ENCODE measurements at places on chromosomes 5 and 9. TPM values are rescaled to one million over a fixed set of nuclear protein-coding genes. Genes with fewer than 3 reads are reported as not detected.

The FGF1 gene
- 0.75 TPM for total RNA-seq

The SLC36A3 gene
- total RNA-seq = not detected

DNA sequence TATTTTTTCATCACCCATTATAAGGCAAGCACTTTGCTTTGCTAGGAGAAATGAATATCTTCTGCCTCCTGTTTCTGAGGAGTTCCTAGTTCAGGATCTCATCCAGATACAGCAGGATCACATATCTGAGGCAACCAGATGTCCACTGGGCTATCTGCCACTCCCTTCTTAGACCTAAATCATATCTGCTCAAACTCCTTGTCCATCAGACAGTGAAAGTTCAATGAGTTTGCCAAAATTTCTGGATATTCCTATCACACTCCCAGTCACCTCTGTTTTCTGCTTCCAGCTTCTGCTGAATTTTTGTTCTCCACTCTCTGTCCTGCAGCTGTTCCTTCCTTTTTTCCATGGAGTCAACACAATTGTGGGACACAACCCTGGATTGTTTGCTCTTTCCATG lies 54.2 kb upstream of the BASP1 start:
- DNase-seq = no peak

DNA sequence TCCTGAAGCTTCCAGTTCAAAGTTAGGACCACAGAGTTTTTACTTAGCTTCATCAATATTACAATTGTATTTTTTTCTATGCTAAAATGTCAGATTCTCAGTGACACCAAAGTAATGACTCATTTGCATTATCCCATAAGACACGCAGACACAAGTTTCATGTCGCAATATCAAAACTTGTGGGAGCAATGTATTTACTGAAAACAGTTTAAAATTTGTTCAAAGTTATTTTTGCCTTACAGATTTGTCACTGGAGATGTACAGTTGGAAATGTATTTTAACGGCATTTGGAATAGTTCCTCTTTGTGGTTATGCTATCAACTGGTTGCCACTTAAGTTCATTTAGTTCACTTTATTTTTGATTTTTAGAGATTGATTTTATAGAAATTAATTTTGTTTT lies 36.2 kb upstream of the DAP start:
- no peak for DNase-seq

DNA sequence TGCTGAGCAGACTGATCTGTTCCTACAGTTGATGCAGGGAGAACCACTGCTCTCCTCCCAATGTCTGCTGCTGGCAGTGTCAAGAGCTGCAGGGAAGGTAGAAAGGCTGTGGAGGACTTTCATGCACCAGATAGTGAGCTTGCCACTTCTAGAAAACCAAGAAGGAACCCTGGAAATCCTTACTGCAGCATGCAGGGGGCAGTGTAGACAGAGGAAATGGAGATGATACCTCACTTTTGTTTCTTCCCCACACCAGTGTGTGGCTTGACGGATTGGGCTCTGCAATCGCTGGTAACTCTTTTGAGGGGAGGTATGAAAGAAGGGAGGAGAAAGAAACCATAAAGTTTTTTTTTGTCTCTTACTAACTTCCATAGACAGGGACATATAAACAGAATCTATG lies 480.7 kb downstream of the DMAC1 start:
- DNase-seq = no peak

GRCh38 chr9:129256959-129257713 lies 79.1 kb upstream of the IER5L start:
- DNase-seq = no peak

GRCh38 chr5:162174358-162174974 lies 106.9 kb downstream of the GABRG2 start:
- DNase-seq = peak; percentile 28

DNA sequence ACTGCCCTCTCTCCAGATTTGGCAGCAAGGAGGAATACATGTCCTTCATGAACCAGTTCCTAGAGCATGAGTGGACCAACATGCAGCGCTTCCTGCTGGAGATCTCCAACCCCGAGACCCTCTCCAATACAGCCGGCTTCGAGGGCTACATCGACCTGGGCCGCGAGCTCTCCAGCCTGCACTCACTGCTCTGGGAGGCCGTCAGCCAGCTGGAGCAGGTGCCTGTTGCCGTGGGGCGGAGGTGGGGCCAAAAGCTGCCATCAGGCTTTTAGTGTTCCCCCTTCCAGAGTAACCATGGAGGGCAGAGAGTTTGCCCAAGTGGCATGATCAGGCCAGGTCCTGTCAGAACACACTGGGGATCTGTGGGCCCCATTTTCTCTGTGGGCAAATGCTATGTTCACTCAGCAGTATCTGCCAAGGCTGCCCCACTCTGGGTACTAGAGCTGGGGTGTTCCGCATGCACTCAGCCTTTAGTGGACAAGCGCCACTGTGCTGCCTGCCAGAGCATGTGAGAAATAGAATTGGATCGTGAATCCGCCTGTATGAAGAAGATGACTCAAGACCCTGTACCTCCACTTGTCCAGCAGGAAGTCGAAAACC lies 117.1 kb downstream of the DAB2IP start:
- no peak for DNase-seq

DNA sequence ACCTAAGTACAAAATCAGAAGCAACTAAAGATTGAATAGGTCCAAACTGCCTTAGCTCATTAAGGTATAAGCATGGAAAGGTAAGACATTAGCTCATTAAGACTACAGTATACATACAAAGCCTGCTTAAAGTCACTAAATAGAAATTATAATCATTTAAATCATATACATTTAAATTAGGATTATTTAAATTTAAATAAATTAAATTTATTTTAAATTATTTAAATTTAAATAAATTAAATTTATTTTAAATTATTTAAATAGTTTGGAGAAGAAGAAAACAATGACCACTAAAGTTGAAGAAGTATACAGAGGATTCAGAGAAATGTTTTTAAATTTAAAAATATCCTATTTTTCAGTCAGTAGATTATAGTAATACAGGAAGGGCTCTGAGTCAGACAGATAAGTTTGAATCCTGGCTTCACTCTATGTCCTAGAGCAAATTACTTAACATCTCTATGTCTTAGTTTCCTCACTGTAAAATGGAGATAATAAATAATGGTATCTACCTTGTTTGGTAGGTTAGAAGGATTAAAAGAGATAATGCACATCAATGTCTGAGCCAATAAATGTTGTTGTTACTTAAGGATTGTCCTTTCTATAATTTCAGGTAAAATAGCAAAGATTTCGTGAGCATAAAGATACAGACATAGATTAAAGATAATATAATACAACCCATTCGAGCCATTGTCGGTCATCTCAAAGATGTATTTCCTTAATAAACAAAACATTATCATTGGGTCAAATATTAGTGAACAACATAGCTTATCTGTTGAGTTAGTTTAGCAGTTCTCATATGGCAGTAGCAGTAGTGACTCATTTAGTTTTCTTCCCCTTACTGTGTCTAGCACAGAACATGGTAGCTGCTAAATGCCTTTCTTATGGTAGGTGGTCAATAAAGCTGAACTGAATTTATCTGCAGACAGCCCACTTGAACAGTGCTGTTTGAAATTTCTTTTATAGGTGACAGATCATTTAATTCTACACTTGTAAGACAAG lies 100.6 kb downstream of the KIAA0825 start:
- no peak for DNase-seq

GRCh38 chr5:17216176-17216973 lies 1.1 kb upstream of the BASP1 start:
- DNase-seq = peak; percentile 77

GRCh38 chr5:74019923-74020322 lies 393.9 kb downstream of the ARHGEF28 start:
- DNase-seq = no peak
